ENCODE measurements at places on chromosomes 1 and 21.

DNA sequence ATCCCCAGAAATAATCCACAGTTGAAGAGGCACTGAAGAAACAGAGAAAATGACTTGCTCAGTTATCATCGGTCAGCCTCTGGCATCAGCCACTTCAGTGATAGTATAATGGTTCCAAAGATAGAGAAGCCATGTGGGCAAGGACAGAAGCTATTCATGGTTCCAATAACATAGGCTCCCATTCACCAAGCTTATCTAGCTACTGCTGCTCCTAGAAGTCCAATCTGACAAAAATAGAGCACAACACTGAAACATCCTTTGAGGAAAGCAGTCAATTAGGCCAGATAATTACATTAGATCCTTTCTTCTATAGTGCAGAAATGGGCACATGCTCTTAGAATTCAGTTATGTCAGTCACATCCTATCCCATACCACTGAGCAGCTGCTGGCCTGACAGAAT is 33.5 kb upstream of the CRB1 start:
- no peak for DNase-seq

DNA sequence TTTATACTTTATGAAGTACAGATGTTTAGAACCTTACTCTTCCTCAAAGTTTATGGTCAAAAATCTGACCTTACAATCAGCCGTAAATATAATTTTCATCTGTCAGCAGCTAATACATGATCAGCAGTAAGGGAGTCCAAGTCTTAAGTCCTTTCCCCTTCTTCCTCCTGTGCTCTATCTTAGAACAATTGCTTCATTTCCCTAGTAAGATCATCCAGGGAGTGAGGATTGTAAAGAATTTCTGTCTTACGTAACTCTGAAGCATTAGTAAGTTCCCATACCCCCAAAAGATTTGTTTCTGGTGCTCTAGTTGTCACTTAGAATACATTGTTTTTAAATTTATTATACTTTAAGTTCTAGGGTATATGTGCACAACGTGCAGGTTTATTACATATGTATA is 2.1 kb downstream of the SETDB1 start:
- no peak for DNase-seq

GRCh38 chr1:71919811-71920509 is 362.4 kb downstream of the NEGR1 start:
- DNase-seq: no peak

GRCh38 chr1:192545896-192546521 is 29.6 kb upstream of the RGS1 start:
- no peak for DNase-seq

GRCh38 chr1:116489231-116489697 is 81.6 kb downstream of the CD58 start:
- DNase-seq: no peak

DNA sequence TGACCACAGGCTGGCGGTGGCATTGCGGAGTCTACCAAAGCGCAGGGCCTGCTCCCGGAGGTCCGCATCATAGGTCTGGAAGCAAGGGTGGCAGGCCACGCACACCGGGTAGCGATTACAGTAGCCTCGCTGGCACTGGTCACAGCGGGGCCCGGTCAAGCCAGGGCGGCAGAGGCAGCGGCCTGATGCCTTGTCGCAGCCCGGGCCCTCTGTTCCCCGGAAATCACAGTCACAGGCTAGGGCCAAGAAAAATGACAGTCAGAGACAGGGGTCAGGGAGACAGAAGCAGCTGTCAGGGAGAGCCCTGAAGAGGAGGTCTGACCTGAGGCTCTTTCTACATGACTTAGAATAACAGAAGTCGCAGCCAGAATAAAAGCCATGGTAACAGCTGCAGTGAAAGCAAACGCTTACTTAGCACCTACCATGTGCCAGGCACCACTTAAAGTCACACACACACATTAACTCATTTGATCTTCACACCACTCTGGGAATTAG is 26.4 kb downstream of the LAMB3 start:
- DNase-seq: no peak

All from naive thymus-derived CD4-positive, alpha-beta T cell (primary cell).